Liver (tissue), 10 donors: ENCODE measurements at places on chromosomes 7 and 10. TPM values are rescaled to one million over a fixed set of nuclear protein-coding genes. Genes with fewer than 3 reads are reported as not detected.

Gene STAMBPL1
- total RNA-seq: 5.5 TPM

Gene FLNC
- 0.70 TPM for total RNA-seq

Gene LRRC17
- total RNA-seq: 11.3 TPM

Gene BICC1
- total RNA-seq: 5.3 TPM

Gene BET1
- 12.7 TPM for total RNA-seq

Gene PNLIPRP2
- total RNA-seq: not detected
